ENCODE measurements at places on chromosomes 5 and 9.

DNA sequence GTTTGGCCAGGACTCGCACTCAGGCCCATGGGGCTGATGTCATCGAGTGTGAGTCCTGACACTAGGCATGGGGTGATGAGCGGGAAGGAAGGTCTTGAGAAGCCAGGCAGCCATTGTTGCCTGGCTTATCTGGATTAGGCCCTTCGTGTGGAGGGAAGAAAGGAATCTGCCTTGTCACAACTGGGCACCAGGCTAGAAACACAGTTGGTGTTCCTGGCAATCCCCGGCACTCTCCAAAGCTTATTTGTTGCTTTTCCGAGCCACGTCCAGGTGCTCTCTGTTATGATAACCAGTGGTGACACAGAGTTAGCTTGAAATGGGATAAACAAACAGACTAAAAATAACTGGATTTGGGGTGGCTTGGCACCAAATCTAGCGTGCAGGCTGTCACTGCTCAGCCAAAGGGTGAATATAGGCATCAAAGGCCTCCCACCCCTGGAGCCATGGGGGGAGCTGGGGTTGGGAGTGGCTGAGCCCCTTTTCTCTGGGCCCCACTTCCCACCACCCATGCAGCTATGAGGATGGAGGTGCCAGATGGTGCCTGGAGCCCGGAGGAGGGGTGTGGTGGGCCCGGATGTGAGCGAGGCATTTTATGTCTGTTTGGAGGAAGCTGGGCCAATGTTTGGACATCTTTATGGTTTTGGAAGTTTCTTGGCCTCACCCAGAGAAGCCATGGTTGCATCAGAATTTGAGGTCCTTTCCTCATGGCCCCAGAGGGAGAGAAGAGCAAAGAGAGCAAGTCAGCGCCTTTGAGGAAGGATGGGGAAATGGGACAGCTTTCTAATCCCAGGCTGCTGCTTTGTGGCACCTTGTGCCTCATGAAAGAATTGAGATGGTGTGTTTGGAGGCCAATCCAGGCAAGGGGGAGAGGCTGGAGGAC is 98.0 kb upstream of the PITX1 start:
- no peak for DNase-seq

GRCh38 chr5:81425569-81425968 is 31.6 kb upstream of the ACOT12 start:
- no peak for DNase-seq

GRCh38 chr5:11407556-11408145 is 496.6 kb downstream of the CTNND2 start:
- no peak for DNase-seq

GRCh38 chr5:94869921-94870320 is 251.5 kb downstream of the SLF1 start:
- DNase-seq = no peak

GRCh38 chr9:38482918-38483592 is 58.8 kb upstream of the IGFBPL1 start:
- no peak for DNase-seq

All from stimulated activated CD4-positive, alpha-beta T cell treated with anti-CD3 and anti-CD28 coated beads, Interleukin-12 subunit alpha, Interleukin-12 subunit beta, amount 100 ng/mL, for 24 hours (primary cell).